ENCODE measurements at places on chromosomes 12 and 14.

DNA sequence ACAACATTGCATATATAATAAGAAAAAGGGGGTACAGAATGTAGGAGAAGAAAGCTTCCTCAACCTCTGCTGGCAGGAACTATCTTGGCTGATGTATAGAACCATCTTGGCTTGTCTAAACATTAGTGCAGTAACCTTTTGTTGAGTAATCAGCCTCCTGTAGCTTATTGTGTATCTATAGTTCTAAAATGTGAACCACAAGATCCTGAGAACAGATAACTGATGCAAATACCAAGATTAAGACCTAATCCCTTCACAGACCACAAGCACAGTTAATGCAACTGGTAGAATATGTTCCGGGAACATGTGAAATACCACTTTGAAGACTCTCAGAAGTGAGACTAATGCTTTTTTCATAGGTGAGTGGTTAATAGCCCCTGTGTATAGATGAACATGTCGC lies 50.7 kb upstream of the KCNC2 start:
- no peak for DNase-seq

DNA sequence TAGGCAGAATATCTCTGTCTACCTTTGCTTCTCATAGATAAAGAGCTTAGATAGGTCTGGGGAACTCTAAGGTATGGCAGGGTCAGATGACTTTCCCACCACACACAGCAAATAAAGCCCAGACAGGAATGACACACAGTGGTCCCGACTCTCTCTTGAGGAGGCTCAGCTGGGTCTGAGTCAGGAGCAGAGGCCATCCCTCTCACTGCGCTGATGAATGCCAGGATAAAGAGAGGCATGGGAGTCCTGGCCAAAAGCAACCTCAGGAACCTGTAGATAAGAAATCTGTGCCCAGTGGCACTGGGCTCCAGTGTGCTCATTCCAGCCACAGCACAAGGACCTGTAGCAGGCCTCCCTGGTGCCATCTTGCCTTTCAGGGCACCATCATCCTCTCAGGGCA lies 129.4 kb upstream of the PARP11 start:
- no peak for DNase-seq

DNA sequence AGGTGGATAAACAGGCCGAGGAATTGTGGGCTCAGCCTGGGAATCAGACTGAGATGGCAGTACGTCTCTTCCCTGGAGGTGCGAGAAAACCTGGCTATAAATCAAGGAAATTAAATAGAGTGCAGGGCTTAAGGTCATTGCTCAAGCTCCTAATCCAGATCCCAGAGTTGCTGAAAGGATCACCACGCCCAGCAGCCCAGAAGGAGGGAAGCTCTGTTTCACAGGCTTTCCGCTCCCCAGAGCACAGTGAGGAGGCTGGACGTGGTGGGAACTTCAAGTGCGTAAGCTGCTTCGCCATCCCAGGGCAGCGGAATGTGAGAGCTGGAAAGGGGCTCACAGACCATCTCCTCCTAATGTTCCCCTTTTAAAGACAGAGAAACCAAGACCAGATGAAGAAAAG lies 651.6 kb upstream of the TBX3 start:
- no peak for DNase-seq

- DNase-seq, result no peak
Measured at GRCh38 chr12:76697849-76698248, 66.1 kb upstream of the ZDHHC17 start.

DNA sequence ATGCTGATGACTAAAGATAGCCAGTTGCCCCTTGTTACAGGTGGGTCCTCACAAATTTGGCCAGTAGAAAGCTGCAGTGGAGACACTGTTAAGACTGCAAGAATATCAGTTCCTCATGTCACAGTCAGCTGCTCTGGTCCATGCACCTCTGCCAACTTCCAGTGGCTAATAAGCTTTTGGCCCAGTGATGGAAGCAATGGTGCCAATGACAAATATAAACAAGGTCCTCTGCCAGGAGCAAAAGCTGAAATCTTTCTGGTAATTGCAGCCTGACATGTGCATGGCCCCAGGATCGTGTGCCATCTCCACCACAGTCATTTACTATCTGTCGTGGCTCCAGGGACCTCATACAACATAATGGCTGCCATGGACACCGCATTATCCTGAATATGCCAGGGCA lies 85.4 kb upstream of the TMEM260 start:
- DNase-seq, result no peak

- no peak for DNase-seq
Measured at GRCh38 chr14:58737511-58737910, 99.7 kb downstream of the DACT1 start.

- peak; percentile 94 for DNase-seq
Measured at GRCh38 chr14:24195186-24196070, at the start of gene TM9SF1. Gene TM9SF1 (minus strand): TSS chr14:24195441. CDS start chr14:24195019, 422 bp downstream.

DNA sequence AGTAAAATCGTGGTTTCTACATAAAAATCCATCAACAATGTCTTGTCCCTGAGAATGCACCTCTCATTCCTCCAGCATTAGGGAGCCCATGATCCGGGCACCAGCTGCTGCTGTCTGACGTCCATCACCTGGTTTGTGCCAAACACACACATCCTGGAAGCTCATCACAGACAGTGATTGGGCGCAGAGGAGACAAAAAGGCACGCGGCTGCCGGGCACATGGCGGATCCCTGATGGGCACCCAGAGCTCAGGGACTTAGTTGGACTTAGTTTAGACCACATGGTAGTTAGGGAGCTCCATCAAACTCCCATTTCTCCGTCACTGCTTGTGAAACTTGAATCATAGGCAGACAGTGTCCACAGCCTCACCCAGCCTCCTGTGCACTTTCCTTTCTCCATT lies 1059.3 kb downstream of the TMEM121 start:
- DNase-seq, result no peak

- DNase-seq, result no peak
Measured at GRCh38 chr14:69055125-69055524, 76.0 kb upstream of the ACTN1 start.

- DNase-seq, result no peak
Measured at GRCh38 chr12:78853231-78853630, 11.3 kb upstream of the SYT1 start.

GRCh38 chr12:91194500-91194899 lies 11.9 kb upstream of the DCN start:
- no peak for DNase-seq

GRCh38 chr14:73258845-73259611 lies 21.7 kb downstream of the PAPLN start:
- DNase-seq, result no peak

- no peak for DNase-seq
Measured at GRCh38 chr12:108055141-108055540, 73.9 kb upstream of the WSCD2 start.

DNA sequence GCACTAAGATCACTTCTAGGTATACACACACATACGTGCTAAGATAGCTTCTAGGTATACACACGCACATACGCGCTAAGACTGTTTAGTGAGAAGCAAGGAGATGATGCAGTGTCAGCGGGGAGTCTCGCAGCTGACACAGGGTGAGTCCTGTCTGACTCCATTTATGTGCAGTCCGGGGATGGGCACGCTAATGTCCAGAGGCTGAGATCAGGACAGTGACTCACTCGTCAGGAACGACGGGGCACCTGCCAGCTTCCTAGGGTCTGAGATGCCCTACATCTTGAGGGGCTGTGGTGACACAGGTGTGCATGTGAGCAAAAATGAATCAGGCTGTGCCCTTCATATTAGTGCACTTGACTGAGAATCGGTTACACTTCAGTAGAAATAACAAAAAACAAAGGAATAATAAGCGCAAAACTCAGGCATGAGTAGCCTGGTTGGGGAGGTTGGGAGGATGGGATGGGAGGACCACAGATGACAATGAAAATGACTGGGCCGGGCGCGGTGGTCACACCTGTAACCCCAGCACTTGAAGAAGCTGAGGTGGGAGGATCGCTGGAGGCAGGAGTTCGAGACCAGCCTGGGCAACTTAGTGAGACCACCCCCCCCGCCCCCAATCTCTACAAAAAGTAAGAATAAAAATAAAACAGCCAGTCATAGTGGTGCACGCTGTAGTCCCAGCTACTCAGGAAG lies 29.1 kb upstream of the ULK1 start:
- no peak for DNase-seq

DNA sequence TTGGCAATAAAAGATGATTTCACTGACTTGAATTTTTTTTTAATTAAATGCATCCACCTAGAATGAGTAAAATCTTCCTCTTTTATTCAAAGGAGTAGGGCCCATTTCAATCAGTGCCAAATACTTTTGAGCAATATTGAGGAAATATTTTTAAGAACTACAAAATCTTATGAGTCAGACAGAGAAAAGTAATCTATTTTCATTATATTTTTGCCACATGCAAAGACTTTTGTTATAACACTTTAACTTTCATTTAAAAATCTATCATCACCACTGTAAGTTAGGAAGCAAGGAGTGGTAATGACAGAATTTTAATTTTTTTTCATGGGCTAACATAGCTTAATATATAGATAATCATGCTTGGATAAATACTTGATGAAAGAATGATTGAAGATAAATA lies 345.2 kb upstream of the KITLG start:
- peak; percentile 21 for DNase-seq

- DNase-seq, result no peak
Measured at GRCh38 chr12:118032188-118032587, 15.7 kb downstream of the RFC5 start.

GRCh38 chr14:105378199-105378598 lies 20.1 kb upstream of the TEX22 start:
- DNase-seq, result no peak

DNA sequence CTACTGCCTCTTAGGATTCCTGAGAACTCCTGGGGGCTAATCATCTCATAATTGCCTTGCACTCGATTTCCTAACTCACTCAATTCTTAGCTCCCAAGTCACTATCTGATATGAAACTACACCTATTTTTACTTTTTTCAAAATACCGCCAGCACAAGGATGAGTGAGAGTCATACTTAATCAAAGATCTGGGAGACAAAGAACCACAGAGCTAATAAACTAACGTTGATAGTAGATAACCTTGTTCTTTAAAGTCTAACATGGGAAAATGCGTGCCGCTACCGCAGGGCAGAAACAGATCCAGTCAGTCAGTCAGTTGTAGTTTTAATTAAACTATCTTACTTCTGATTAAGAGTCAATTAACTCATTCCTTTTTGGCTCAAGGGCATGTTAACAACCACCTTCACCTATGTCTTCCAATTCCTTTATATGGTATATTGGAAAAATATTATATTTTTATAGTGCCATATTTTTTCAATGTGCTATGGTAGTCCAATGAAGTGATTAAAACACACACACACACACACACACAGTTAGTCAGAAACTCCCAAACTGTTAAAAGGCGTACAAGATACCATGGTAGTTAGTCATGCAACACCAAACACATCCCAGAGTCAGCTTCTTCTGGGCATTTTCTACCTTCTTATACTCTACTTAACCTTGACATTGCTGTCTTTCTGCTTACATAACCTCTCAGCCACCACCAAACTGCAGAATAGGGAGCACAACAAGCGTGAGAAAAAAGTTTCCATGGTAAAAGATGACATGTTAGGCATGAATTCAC lies 114.0 kb downstream of the KLHL28 start:
- DNase-seq, result peak; percentile 31

- DNase-seq, result no peak
Measured at GRCh38 chr12:105482951-105483350, 152.5 kb downstream of the C12orf75 start.

GRCh38 chr12:8958066-8958465 lies 8.6 kb upstream of the M6PR start:
- no peak for DNase-seq

GRCh38 chr12:32690927-32691326 lies 11.8 kb downstream of the DNM1L start:
- DNase-seq, result no peak

DNA sequence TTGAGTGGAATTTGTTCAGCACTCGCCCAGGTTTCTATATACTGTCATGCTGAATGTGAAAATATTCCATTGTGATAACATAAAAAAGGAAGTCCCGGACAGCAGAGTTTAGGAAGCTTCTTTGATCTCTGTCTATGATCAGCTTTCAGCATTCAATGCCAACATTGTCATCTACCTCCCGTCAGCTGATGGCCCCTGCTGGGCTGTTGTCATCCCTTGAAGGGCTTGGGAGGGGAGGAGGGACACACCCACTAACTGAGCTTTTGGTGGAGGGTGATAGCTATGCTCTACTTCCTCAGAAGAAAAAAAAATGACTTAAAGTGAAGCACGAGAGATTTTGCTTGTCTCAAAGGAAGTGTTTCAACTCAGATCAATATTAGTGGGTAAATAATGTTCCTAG lies 4.7 kb upstream of the KRT77 start:
- DNase-seq, result no peak

- DNase-seq, result no peak
Measured at GRCh38 chr14:90255871-90256270, 482 bp upstream of the PSMC1 start.

GRCh38 chr12:108099778-108100489 lies 29.2 kb upstream of the WSCD2 start:
- no peak for DNase-seq

GRCh38 chr12:14387219-14387871 lies 21.9 kb downstream of the ATF7IP start:
- no peak for DNase-seq

DNA sequence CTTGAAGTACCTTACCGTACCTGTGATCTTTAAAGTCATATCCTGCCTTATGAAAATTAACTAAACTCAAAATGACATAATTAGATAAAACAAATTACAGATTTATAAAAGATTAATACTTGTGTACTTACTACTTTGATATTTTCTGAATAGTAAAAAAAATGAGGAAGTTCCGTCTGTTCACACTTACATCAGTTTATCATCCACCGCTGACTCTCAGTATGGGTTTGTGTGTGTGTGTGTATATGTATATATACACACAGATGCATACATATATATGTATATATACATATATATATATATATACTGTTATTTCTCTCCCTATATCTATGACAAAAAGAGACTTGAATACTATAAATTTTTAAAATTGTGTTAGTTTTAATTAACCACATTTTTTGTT lies 65.0 kb upstream of the MON2 start:
- DNase-seq, result no peak

DNA sequence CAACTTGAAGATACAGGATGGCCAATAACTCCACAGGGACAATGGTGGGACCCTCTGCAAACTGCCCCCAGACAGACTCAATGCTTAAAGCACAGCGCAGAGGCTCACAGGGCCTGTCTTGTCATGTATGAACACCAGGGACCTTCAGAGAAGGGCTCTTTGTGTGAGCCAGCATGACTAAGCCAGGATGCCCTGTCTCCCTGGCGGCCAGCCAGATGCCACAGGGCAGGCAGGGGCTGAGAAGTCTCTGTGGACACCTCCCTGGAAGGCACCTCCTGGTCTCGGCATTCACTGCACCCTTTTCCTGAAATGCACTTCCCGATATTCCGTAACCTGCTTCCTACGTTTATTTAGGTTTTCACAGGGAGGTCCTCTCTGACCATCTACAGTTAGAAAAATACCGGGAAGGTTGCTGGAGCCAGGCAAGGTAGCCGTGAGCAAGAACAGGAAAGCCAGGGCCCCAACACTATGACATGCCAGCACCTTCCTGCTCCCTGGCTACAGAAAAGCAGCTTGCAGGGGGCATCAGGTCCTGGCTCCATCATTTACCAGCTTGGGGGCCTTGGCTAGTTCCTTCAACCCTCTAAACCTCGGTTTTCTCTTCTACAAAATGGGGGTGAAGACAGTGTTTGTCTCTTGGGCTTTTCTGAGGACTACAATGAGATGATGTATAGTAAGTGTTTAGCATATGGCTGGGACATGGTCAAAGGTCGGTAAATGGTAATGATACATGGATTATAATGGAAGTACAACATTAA lies 65.0 kb downstream of the PITPNM2 start:
- DNase-seq, result peak; percentile 36

GRCh38 chr12:54216797-54217661 lies 28.2 kb upstream of the SMUG1 start:
- peak; percentile 81 for DNase-seq

GRCh38 chr12:30643366-30643765 lies 52.3 kb downstream of the IPO8 start:
- DNase-seq, result no peak
